Left cardiac atrium (tissue), 4 donors: ENCODE measurements at places on chromosomes 7 and 10. TPM values are rescaled to one million over a fixed set of nuclear protein-coding genes. Genes with fewer than 3 reads are reported as not detected.

DNA sequence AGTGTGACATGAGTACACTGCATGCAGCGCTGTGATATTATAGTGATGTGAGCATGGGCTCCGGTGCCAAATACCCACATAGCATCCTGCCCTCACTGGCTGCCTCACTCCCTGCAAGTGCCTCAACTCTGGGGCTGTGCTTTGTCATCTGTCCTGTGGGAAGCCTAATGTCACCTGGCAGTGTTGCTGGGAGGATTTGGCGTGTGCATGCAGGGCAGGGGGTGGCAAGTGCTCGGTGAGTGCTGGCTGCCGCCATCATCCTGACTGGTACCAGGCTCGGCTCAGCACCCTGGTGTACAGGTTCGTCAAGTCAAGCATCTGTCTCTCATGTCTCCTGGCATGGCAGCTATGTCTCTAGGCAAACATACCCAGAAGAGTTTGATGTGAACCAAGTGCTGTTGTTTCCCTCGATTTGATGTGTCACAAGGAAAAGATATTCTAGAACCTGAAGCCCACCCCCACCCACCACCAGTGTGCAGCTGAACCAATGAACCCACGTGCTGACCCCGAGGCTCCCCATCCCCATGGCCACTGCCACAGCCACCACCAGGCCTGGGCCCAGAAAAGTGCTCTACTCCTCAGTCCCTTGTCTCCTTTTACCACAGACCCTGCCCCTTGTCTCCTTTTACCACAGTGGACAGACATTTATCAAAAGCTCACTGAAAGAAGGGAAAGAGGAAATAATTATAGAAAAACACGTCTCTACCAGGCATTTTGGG, 135.8 kb downstream of the MAPK8 start:
- DNase-seq: no peak

DNA sequence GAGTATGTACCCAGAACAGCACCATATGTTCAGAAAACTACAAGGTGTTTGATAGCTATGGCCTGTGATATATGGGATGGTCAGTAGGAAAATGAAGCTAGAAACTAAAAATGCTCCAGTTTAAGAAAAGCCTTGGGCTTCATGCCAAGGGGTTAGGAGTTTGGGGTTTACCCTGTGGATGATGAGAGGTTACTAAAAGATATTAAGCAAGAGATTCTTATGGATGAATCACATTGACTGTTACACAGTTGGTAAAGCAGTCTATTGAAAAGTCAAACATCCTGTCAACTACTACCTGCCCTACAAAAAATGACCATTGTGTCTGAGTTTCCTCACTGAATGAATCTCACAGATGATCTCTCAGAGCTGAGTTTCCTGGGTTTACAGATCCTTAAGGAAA, 166.2 kb upstream of the INHBA start:
- DNase-seq: no peak

DNA sequence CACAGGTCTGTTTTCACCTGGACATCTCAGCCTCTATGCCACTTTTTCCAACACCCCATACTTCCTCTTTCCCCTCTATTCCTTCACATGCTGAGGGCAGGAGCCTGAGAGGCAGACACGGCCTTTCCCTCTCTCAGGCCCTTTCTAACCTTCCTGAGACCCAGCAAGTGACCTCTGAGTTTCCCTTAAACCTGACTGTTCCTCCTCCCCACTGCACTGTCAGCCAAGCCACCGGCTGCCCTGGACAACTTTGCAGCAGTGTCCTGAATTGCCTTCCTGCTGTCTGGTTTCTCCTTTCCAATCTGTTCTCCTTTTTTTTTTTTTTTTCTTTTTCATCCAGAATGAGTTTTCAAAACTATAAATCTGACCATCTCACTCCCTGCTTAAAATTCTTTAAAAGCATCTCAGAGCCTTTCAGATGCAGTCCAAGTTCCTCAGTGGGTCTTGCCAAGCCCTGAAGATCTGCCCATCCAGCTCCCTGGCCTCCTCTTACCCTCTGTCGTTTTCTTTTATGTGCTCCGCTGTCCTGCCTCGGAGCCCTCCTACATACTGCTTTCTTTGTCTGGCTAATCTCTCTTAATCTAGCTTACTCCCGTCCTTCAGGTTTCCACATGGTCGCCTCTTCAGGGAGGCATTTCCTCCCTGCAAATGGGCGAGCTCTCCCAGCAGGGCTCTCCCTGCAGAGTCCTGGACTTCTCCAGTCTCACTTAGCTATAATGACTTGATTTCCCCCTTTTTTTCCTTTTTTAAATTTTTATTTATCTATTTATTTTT, 30.5 kb downstream of the SLC13A4 start:
- DNase-seq: no peak

DNA sequence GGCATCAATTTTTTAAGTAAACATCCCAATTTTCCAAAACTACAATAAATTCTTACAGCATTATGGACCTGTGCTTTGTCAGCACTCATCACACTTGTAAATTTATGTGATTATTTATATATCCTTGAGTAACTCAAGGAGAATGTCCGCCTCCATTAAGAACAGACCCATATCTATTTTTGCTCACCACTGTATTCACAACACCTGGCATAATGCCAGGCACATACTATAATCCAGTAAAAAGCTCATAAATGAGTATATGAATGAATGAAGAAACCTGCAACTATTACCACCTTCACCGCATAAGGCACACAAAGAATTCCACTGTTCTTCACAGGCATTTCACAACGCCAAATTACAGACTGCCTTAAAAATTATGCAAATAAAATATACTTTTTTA, 46.9 kb downstream of the MINDY3 start:
- DNase-seq: no peak

DNA sequence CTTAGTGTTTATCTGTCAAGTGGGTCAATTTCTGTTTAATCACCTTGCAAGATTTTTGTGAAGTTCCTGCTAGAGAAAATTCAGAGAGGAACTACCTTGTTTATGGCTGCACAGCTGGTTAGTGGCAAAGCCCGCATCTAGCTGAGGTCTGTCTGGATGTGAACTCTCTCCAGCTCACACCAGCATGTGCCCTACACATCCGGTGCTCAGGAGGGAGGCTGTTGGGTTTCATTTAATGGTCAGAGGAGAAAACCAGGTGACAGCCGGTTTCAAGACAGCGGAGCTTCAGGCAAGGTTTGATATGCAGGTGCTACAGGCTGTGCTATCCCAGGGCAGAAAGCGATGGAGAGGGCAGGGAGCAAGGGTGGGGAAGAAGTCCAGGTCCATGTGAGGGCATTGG, 351.1 kb downstream of the ACTR3B start:
- DNase-seq: no peak

GRCh38 chr10:11262494-11263345, 245.0 kb downstream of the CELF2 start:
- DNase-seq: no peak

DNA sequence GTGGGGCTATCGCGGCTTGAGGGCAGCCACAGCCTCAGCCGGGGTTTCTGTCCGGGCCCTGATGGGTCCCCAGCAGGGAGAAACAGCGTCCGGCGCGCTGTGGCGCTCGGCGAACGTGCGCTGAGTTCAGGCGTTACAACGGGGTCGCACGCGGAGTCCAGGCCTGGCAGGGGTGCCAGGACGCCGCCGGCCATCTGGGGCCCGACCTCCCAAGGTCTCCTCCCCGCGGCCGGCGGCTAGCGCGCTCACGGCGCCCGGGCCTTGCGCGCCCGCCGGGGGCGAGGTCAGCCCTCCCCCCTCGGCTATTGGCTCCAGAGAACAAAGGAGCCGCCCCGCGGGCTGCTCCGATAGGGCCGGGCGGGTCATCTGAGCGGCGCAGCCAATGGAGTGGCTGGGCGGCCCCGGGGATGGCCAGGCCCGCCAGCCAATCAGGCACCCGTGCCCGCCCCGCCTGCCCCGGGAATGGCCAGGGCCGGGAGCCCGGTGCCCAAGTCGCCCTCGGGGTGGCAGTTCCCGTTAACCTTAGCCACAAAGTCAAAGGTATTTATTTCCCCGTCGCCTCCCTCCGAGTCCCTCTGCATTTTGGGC, at the start of gene ZNF775:
Gene ZNF775, plus strand, starts transcription at position 478 of the 588 bp plus-strand sequence. CDS start 9,141 bp downstream, outside the sequence.
- peak; percentile 97 for DNase-seq

DNA sequence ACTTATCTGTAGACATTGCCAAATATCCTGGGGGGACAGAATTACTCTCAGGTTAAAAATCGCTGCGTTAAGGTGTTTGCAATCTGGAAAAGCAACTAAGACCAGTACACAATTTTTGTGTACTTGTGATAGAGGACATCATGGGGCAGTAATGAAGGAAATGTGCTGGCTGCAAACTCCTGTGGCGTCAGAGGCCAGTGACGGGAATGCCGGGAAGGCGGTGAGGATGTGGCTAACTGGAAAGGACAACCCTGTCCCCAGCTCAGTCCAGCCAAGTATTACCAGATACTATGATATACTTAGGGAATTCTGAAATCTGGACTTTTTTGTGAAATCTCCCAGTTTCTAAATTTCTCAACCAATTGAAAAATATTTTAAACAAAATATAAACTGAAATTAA, 103.1 kb upstream of the NANOS1 start:
- DNase-seq: no peak

Gene GTF2IRD1
- total RNA-seq: 50.0 TPM

Gene NEUROG3
- 0.27 TPM for total RNA-seq

Gene HOXA5
- 0.27 TPM for total RNA-seq

Gene SPDYE8
- total RNA-seq: not detected

Gene SLC25A40
- 31.4 TPM for total RNA-seq

Gene C7orf33
- total RNA-seq: not detected

Gene ADAMTS14
- 0.53 TPM for total RNA-seq
